Common myeloid progenitor, CD34-positive (primary cell): ENCODE measurements at places on chromosomes 5 and 9.

GRCh38 chr9:110799396-110799795 is 130.8 kb downstream of the MUSK start:
- no peak overlapping the region for H3K27ac ChIP-seq
- DNase-seq: no peak
- no peak overlapping the region for H3K4me3 ChIP-seq
- no peaks in the 10 kb centered on the region for H3K4me1 ChIP-seq

DNA sequence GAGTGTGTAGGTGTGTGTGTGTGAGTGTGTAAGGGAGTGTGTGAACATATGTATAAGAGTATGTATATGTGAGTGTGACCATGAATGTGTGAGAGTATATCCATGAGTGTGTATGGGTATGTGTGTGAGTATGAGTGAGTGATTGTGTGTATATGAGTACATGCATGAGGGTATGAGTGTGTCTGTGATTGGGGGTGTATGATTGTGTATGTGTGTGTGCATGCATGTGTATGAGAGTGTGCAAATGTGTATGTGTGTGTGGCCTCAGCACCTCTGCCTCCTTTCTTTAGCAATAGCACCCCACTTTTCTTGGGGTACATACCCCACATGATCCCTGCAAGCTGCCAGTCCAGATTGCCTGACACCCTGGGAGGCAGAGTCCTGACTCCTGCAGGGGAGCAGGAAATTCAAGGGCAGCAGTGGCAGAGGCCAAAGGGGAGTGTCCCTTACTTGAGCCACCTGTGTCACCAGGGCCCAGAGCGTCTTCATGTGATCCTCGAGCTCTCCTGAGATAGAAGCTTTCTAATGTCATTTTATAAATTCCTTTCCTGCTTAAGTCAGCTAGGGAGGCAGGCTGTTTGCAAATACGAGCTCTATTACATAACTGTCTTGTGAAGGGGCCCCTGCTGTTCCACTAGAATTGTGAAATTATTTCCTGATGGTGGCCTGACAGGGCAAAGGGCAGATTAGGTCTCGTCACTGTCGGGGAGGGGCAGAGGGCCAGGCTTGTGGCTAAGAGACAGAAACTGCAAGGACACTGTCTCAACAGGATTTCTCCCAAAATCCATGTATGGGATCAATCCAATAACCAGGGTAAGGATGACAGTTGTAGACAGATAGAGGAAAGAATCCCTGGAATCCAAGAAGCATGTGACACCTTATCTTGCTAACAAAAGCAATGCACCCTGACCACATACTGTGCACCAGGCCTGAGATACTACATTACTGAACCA is 389.1 kb downstream of the GADD45G start:
- DNase-seq: peak; percentile 38
- no peak overlapping the region for H3K4me3 ChIP-seq
- no peaks in the 10 kb centered on the region for H3K36me3 ChIP-seq
- H3K27ac ChIP-seq: no peak overlapping the region

GRCh38 chr5:138488481-138488945 is 23.2 kb downstream of the EGR1 start:
- H3K4me1 ChIP-seq: peaks cover 17% of the 10 kb centered on the region
- DNase-seq: peak; percentile 48
- H3K4me3 ChIP-seq: no peak overlapping the region
- peaks cover 10% of the 10 kb centered on the region for H3K27me3 ChIP-seq
- no peaks in the 10 kb centered on the region for H3K36me3 ChIP-seq

GRCh38 chr5:55429221-55429612 is 105.5 kb downstream of the PLPP1 start:
- no peak for DNase-seq
- peaks cover 34% of the 10 kb centered on the region for H3K36me3 ChIP-seq
- H3K4me3 ChIP-seq: no peak overlapping the region
- H3K4me1 ChIP-seq: no peaks in the 10 kb centered on the region
- no peak overlapping the region for H3K27ac ChIP-seq

- H3K36me3 ChIP-seq: no peaks in the 10 kb centered on the region
- DNase-seq: no peak
- H3K27ac ChIP-seq: no peak overlapping the region
Measured at GRCh38 chr9:22040760-22041159, 31.7 kb upstream of the CDKN2B start.

- peaks cover 2% of the 10 kb centered on the region for H3K36me3 ChIP-seq
- no peaks in the 10 kb centered on the region for H3K4me1 ChIP-seq
- no peak for DNase-seq
- no peak overlapping the region for H3K27ac ChIP-seq
- no peaks in the 10 kb centered on the region for H3K27me3 ChIP-seq
Measured at GRCh38 chr5:94932259-94932658, 313.8 kb downstream of the SLF1 start.

DNA sequence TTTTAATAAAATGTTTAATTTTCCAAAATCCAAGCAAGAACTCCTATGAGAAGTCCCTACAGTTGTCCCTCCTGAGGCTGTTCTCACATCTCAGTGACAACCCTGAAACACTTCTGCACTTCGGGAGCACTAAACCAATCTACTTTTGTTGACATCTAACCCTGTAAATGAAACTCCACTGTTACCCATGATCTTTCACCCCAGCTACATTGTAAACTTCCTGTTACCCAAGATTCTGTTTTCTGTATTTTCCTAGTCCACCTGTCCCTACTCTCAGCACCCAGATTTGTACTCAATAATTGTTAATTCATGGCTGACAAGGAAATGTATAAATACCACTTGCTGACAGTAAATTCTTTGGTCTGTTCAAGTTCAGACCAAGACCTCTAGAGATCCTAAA is 153.7 kb downstream of the NR2F1-AS1 start:
- no peak for DNase-seq
- no peak overlapping the region for H3K27ac ChIP-seq
- no peaks in the 10 kb centered on the region for H3K36me3 ChIP-seq
- no peaks in the 10 kb centered on the region for H3K27me3 ChIP-seq
- no peak overlapping the region for H3K4me3 ChIP-seq

DNA sequence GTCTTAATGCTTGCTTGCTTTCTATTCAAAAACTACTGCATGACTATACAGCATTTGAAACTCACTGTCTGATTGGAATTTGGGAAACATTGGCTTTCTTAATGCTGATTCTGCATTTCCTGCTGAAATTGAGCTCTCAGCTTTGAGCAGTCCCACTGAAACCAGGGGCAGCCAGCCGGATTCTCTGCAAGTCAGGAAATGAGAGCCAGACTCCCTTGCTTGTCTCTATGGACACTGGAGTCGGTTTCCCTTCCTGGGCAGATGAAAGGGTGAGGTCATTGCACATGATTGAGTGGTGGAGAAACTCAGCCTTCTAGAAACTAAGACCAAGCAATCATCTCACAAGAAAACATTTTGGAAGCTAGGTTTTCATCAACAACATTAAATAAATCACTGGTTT is 119.7 kb upstream of the SPATA31C2 start:
- no peak for DNase-seq
- no peaks in the 10 kb centered on the region for H3K36me3 ChIP-seq
- peaks cover 5% of the 10 kb centered on the region for H3K4me1 ChIP-seq
- no peak overlapping the region for H3K4me3 ChIP-seq

DNA sequence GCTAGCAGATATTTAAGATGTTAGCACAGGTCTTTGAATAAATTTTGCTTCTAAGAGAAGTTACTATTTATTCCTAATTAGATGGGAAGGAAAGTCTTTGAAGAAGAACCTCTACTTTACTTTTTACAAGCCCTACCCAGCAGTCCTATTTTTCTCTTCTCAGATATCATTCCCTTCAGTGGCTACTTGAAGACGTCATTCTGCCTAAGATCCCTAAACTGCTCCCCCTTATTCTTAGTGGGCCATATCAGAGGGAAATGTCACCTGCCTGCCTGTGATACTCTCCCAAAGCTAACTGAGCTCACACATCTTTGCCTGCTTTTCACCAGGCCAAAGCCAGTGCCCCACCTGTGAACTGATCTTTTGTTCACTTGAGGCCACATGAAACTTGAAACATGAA is 16.5 kb upstream of the TMED9 start:
- DNase-seq: no peak
- H3K4me3 ChIP-seq: no peak overlapping the region
- H3K36me3 ChIP-seq: no peaks in the 10 kb centered on the region
- peaks cover 2% of the 10 kb centered on the region for H3K27me3 ChIP-seq
- H3K4me1 ChIP-seq: no peaks in the 10 kb centered on the region

DNA sequence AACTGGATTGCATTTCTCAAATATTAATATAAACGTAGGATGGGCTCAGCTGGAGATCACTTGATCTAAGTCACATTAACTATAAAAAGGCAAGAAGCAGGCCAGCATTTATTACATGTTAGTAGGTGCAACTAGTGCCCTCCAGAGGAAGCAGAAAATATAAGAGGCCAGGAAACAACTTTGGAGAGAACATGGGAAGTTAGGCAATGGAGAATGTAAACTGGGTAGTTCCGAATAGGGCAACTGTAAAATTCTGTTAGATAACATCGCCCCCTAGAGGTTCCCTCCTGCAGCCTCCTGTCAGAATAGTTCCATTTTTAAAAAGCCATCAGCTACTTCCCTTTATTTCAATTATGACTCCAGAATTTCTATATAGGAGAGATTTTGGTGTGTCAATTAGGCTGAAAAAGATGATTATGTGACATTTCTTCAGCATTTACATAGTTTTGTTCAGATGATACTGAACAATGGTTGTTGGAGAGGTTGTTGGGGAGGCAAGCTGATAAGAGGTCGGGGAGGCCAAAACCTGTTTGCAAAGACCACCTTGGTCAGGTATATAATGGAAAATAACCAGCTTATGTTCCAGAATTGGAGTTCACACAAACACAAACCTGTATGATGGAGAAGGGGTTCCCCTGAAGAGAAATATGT is 22.4 kb downstream of the CCL28 start:
- no peak overlapping the region for H3K4me3 ChIP-seq
- no peaks in the 10 kb centered on the region for H3K27me3 ChIP-seq
- peak; percentile 91 for DNase-seq
- no peak overlapping the region for H3K27ac ChIP-seq

DNA sequence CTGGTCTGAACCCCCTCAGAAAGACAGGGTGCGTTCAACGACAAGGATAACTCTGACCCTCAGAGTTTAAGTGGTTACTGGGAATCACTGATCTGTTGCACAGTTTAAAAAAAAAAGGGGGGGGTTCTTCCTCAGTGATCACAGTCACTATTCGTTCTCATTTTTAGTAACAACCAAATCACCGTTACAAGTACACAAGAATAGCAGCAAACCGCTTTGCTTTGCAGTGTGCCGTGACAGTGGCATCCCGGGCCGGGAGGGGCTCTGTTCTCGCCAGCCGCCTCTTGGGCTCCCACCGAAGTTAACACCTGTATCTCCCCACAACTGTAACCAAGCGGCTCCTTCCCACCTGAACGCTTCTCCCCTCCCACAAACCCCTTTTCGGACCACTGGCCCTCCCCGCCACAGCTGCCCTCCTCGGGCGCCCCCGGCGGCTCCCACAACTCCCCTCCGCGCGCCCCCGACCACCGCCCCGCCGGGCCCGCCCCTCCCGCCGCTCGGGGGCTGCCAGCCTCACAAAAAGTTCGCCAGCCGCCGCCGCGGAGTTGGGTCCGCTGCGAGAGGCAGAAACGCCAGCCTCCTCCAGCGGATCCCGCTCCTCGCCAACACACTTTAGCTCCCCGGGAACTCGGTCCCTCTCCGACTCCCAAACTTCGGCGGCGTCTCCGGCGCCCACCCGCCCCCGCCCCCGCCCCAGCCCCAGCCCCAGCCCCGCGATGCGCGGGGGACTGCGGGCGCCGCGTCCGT is 1.2 kb downstream of the SSBP2 start:
- no peaks in the 10 kb centered on the region for H3K36me3 ChIP-seq
- H3K27ac ChIP-seq: peak overlapping the region; percentile 93
- H3K4me1 ChIP-seq: peaks cover 18% of the 10 kb centered on the region

- H3K4me3 ChIP-seq: no peak overlapping the region
- no peak overlapping the region for H3K27ac ChIP-seq
- no peak for DNase-seq
- peaks cover 1% of the 10 kb centered on the region for H3K4me1 ChIP-seq
- no peaks in the 10 kb centered on the region for H3K27me3 ChIP-seq
Measured at GRCh38 chr5:79140553-79140952, 28.9 kb downstream of the BHMT start.

GRCh38 chr5:137498301-137498735 is 808 bp downstream of the SPOCK1 start:
- no peaks in the 10 kb centered on the region for H3K4me1 ChIP-seq
- H3K4me3 ChIP-seq: peak overlapping the region; percentile 46
- H3K27ac ChIP-seq: no peak overlapping the region

DNA sequence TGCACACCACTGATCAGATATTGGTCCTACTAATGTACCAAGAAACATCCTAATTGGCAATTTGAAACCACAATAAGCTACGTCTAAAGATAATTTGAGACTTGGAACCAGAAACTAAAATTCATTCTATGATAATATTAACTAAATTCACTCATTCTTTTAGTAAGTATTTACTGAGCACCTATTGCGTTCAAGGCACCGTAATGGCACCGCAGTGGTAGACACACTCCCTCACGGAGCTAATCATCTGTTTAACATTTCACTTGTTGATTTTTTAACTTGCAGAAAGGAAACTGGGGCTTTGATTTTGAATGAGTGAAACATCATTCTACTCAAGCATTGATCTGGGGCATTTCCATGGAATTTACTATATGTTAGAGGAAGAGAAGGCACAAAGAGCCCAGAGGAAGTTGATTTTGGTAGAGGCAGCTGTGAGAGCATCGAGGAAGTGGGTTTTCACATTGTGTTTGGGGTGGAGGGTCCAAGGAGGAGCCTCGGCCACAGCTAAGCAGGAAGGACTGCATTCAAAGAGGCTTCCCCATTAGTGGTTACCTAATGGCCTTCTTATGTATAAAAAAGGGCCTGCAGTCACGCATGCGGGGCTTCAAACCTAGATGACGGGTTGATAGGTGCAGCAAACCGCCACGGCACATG is 7.1 kb downstream of the RAPGEF1 start:
- H3K36me3 ChIP-seq: no peaks in the 10 kb centered on the region
- H3K27me3 ChIP-seq: no peaks in the 10 kb centered on the region
- H3K4me1 ChIP-seq: peaks cover 60% of the 10 kb centered on the region
- no peak overlapping the region for H3K27ac ChIP-seq

DNA sequence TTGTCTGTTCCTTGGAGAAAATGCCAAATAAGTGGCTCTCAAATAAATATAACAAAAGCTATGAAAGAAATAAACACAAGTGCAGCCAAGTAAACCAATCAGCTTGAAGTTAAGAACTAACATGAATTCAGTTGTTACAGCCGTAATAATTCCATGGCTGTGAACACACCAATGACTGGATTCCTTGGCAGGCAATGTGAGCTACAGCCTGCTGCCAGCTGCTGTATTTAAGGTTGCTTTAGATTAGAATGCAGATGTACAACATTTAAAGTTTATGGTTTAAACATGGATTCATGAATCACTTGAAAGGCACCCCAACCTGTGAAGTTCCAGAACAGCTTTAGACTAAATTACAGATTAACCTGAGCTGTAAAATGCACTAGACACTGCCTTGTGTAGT is 626.4 kb upstream of the SEMA6A start:
- no peaks in the 10 kb centered on the region for H3K27me3 ChIP-seq
- DNase-seq: no peak
- H3K4me3 ChIP-seq: no peak overlapping the region
- H3K27ac ChIP-seq: no peak overlapping the region
- no peaks in the 10 kb centered on the region for H3K4me1 ChIP-seq
